ENCODE measurements at places on chromosomes 12 and 14.
A peak's percentile ranks its signal among the peaks of the same experiment; 100 is the strongest.

DNA sequence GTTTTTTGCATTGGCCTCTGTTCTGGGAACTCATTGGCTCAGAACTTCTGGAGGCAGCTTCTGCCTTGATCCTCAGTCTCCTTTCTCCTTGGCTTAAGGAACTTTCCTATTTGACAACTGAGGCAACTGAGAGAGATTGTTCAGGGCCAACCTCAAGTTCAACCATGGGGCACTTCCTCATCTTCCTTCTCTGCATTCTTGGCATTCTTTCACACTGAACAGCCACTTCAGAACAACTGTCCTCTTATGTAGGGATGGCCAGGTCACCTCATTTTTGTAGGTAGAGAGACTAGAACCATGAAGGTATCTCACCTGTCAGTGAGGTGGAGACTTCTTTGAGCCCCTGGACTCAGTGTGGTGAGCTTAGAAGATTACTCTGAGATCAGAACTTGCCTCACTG lies 63.0 kb upstream of the NRXN3 start:
- no peak for DNase-seq

- no peak for DNase-seq
Measured at GRCh38 chr14:90700933-90701776, 115.1 kb downstream of the TTC7B start.

- no peak for DNase-seq
Measured at GRCh38 chr12:5217936-5218335, 174.3 kb downstream of the KCNA5 start.

GRCh38 chr14:106879241-106879640 lies 1352.9 kb downstream of the TMEM121 start:
- peak; percentile 41 for DNase-seq

DNA sequence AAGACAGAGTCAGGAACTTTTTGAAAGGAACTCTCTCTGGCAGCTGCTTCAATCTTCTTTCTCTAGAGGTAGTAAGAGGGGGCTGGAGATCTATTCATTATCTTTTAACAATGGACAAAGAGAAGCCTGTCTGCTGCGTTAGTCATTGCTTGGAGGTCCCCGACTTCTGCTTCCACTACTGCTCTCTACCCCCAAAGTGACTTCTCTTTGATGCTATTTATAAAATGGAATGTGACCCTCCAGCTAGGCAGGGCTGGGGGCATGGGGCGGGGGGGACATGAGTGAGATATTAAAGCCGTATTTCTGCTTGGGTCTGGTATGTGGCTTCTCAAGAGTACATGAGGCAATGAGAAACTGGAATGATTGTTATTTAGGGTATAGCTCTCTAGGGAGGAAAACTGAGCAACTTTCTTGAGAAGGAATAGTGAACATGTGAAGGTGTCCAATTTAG lies 41.4 kb upstream of the NUDT4 start:
- no peak for DNase-seq

GRCh38 chr12:119374635-119375034 lies 40.1 kb downstream of the CCDC60 start:
- no peak for DNase-seq
